ENCODE measurements at places on chromosomes 11 and 22. TPM values are rescaled to one million over a fixed set of nuclear protein-coding genes. Genes with fewer than 3 reads are reported as not detected.

Gene KRTAP5-7
- total RNA-seq: 0.94 TPM

Gene ADM2
- 1.0 TPM for total RNA-seq

DNA sequence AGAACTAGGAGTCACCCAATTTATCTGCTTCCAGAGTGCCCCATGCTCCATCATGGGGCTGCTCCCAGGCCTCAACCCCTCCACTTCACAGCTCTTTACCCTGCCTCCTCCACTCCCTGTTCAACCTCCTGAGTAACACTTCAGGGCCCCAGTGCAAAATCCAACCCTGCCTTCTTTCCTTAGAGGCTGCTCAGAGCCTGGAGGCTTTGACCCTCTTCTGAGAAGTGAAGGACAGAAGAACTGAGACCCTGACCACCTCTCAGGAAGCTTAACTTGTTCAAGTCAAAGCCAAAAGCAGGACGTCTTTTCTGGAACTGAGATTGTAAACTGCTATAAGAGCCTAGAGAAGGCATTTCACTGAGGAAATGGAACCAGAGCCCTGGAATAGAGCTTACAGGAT, 15.5 kb downstream of the EIF3F start:
- H3K27me3 ChIP-seq: no peaks in the 10 kb centered on the region
- H3K4me1 ChIP-seq: no peaks in the 10 kb centered on the region
- no peak overlapping the region for H3K27ac ChIP-seq

Gene MMP27
- not detected for total RNA-seq

DNA sequence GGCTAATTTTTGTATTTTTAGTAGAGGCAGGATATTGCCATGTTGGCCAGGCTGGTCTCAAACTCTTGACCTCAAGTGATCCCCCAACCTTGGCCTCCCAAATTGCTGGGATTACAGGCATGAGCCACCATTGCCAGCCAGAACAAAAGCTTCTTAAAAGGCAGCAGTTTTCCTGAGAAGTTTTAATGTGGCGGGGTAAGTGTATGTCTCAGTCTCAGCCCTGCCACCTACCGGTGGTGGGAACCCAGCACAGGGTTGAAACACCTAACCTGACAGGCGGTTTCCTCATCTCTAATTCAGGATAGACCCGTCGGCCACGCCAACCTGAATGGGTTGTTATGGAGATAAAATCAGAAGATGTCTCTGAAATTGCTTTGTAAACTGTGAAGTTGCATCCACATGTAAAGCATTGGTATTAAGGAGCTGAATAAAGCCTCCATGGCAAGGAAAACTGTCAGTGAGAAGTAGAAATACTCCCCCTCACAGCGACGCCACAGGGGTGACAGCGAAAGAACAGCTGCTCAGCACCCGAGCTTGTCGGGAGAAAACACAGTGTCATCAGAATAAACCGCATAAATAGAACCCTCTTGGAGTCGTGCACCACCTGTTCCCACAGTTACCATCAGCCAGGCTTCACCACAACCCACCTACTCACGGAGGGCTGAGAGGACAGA, 165.9 kb upstream of the NCAM1 start:
- H3K27ac ChIP-seq: no peak overlapping the region
- no peak overlapping the region for H3K4me3 ChIP-seq
- H3K36me3 ChIP-seq: no peaks in the 10 kb centered on the region
- no peaks in the 10 kb centered on the region for H3K27me3 ChIP-seq
- H3K4me1 ChIP-seq: no peaks in the 10 kb centered on the region
- DNase-seq: peak; percentile 60

DNA sequence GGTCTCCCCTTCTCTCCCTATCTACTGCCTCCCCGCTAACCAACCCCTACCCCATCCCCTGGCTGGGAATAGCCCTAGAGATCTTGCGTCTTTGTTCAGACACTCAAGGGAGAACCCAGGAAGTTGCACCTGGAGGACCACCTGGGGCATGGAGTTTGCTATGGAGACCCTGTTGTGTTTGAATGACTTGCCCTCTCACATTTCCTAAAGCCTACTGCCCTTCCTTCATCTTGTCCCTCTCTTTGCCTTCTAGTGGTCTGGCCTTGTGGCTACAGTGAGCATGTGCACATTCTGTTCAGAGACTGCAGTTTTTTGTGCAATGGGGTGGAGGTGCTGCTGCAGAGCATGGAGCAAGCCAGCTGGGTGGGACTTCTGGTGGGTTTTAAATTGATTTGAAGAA, 42.5 kb downstream of the ZNRF3 start:
- no peak overlapping the region for H3K27ac ChIP-seq
- no peak overlapping the region for H3K4me3 ChIP-seq
- DNase-seq: no peak
- H3K4me1 ChIP-seq: peaks cover 44% of the 10 kb centered on the region

Gene MUC6
- total RNA-seq: 0.19 TPM

Gene AQP11
- total RNA-seq: 16.0 TPM

DNA sequence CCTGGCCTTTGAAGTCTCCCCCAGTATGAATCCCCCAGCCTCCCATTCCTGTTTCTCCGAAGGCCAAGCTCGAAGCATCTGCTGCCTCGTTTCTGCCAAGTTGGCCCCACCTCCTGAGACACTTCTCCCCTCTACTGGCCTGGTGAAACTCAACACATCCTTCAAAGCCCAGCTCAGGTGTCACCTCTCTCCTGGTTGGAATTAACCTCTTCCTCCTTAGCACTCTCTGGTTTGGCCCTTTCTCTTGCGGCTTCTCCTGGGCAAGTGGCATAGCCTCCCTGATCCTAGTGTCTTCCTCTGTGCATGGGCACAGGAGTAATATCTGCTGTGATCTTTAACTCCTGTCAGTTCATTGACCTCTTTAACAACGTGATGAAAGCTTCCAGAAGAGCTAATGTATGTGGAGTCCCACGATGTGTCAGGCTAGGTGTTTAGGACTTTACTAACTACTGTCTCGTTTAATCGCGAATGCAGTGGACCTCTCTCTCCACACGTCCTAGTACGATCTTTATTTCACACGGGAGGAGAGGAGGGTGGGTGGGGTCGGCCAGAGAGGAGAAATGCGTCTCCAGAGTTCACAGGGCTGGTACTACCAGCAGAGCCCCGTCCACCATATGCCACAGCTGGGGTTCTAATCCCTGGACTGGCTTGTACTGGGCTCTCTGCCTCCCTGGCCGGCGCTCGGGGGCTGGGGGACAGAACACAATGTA, 826 bp upstream of the PTPRJ start:
- H3K4me3 ChIP-seq: peak overlapping the region; percentile 51
- no peak for DNase-seq
- H3K27ac ChIP-seq: no peak overlapping the region
- peaks cover 1% of the 10 kb centered on the region for H3K4me1 ChIP-seq
- no peaks in the 10 kb centered on the region for H3K27me3 ChIP-seq

- H3K27me3 ChIP-seq: no peaks in the 10 kb centered on the region
- no peak for DNase-seq
- H3K27ac ChIP-seq: no peak overlapping the region
These were observed 26.2 kb upstream of the LIN7C start for GRCh38 chr11:27532652-27533325.

Gene OTOG
- 2.9 TPM for total RNA-seq

Gene TSSC4
- 95.5 TPM for total RNA-seq

Gene SLC17A6
- total RNA-seq: not detected

DNA sequence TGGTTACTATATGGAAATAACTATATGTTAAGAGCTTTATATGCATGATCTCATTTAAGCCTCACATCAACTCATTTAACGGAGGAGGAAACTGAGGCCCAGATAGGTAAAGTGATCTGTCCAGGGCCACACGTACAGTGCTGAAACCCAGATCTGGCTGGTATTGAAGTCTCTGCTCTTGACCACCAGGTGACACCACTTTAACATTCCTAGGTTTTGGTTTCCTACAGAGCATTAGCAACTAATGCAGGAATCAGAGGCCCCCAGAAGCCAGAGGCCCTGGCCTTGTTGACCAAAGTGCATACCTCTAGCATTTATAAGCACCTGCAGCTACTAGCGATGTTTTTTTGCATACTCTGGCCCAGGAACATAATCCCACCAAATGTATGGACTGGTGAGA, 12.9 kb upstream of the LIMK2 start:
- no peak overlapping the region for H3K4me3 ChIP-seq
- no peak for DNase-seq
- H3K27me3 ChIP-seq: no peaks in the 10 kb centered on the region
- H3K27ac ChIP-seq: no peak overlapping the region

Gene LAYN
- 7.0 TPM for total RNA-seq

DNA sequence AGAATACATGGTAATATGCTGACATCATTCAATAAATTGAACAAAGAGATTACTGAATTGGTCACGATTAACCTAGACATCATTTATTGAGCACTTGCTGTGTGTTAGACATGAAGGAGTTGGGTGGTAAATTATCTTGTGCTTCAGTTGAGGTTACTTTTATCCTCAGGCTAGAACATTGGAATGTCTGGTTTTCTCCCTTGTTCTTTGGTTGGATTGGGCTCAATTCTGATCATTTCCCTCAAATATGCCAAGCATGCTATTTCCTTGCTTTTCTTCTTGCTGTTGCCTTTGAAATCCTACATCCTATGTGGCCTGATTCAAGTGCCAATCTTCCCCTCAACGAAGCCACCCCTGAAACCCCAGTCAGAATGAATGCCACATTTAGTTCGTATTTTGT, 65.8 kb downstream of the DEUP1 start:
- no peaks in the 10 kb centered on the region for H3K4me1 ChIP-seq
- H3K27ac ChIP-seq: no peak overlapping the region
- DNase-seq: no peak
- H3K36me3 ChIP-seq: no peaks in the 10 kb centered on the region
- no peaks in the 10 kb centered on the region for H3K27me3 ChIP-seq

Gene MS4A4E
- 4.6 TPM for total RNA-seq

DNA sequence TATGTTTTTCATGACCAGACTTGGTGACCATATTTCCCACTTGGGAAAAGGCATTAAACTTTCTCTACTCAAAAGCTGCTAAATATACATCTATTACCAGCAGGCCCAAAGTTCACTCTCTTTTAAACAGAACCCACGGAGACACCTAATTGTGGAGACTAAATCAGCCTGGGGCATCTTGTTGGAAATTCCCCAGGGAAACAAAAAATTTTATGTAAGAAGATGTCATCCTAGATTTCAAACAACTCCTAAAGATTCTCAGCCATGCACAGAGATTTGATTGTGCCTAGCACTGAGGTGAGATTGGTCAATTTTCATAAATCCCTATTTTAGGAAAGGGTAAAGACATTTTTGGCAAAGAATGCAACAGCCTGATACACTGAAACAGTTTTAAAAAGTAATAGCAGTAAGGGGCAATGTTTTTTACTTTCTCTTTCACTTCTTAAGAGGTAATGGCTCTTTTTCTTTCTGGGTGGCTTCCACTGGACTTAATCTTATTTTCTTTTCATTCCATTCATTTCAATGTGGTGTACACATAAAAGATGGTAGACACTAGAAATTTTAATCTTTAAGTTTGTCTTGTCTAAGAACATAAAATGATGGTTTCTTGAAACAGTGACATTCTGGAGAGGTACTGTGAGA, 9.6 kb downstream of the OR52N2 start:
- no peak overlapping the region for H3K4me3 ChIP-seq
- no peaks in the 10 kb centered on the region for H3K27me3 ChIP-seq
- no peak for DNase-seq

DNA sequence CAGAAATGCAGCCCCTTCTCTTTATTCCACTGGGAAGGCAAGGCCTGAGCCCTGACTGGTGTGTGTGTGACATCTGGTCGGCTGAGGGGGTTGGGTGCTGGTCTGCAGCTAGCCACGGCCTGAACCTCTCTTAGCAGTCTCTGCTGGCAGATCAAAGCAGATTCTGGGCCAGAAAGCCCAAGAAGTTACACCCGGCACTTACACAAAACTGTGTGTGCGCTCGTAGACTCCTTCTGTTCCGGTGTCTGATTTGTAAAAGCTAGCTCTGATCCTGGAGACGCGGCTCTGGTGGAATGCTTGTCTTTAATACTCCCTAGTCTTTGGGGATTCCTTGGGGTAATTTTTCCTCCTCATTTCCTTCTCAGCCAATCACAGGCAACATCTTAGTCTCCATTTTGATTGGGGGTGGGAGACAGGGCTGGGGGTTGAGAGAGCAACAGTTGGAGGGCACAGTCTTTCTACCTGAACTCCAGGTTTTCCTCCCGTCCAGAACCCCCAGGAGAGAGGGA, 5.5 kb downstream of the PKNOX2 start:
- H3K27me3 ChIP-seq: no peaks in the 10 kb centered on the region
- DNase-seq: peak; percentile 38
- no peaks in the 10 kb centered on the region for H3K36me3 ChIP-seq
- H3K4me3 ChIP-seq: no peak overlapping the region
- peak overlapping the region; percentile 85 for H3K27ac ChIP-seq
- H3K4me1 ChIP-seq: peaks cover 24% of the 10 kb centered on the region

DNA sequence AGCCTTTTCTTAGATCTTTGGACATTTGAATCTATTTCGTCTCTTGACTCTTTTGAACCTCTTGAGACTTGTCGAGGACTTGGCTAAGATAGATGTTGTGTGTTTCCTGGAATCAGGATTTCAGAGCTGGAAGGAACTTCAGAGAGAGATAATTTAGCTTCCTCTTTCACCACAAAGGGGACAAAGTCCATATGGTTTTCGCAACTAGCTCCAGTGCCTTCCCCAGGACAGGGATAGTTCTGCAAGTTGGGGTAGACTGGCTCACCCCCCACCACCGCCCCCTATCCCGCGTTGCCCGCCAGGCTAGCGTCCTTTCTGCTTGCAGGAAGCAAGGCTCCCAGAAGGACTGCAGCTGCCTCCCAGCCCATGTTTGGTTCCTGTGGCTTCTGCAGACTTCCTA, 75.7 kb upstream of the MYO18B start:
- H3K4me3 ChIP-seq: no peak overlapping the region
- no peaks in the 10 kb centered on the region for H3K36me3 ChIP-seq
- no peaks in the 10 kb centered on the region for H3K4me1 ChIP-seq
- DNase-seq: no peak
- H3K27ac ChIP-seq: no peak overlapping the region

DNA sequence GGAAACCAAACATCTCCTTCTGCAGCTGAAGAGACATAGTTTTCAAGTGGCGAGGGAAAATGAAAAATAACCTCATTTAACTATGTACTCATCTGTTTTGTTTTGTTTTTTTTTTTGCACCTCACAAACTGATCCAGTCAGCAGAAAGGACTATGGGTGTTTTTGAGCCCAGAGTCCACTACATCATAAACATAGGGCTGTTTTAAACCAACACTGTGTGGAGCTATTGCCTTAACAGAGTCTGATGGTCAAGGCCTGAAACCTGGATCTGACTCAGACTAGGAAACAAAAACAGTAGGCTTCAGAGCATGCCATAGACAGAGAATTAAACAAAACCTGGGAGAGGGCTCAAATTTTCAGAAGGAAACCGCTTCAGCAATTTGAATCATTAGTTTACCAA, 99.3 kb upstream of the FSHB start:
- DNase-seq: peak; percentile 18
- no peak overlapping the region for H3K27ac ChIP-seq
- H3K27me3 ChIP-seq: no peaks in the 10 kb centered on the region
- H3K36me3 ChIP-seq: no peaks in the 10 kb centered on the region

- H3K36me3 ChIP-seq: no peaks in the 10 kb centered on the region
- H3K27ac ChIP-seq: no peak overlapping the region
- H3K4me1 ChIP-seq: peaks cover 4% of the 10 kb centered on the region
- peak overlapping the region; percentile 4 for H3K4me3 ChIP-seq
These were observed 11.7 kb upstream of the GLYATL1 start for GRCh38 chr11:58927393-58928106.
